ENCODE measurements at places on chromosomes 11 and 22. TPM values are rescaled to one million over a fixed set of nuclear protein-coding genes. Genes with fewer than 3 reads are reported as not detected.

DNA sequence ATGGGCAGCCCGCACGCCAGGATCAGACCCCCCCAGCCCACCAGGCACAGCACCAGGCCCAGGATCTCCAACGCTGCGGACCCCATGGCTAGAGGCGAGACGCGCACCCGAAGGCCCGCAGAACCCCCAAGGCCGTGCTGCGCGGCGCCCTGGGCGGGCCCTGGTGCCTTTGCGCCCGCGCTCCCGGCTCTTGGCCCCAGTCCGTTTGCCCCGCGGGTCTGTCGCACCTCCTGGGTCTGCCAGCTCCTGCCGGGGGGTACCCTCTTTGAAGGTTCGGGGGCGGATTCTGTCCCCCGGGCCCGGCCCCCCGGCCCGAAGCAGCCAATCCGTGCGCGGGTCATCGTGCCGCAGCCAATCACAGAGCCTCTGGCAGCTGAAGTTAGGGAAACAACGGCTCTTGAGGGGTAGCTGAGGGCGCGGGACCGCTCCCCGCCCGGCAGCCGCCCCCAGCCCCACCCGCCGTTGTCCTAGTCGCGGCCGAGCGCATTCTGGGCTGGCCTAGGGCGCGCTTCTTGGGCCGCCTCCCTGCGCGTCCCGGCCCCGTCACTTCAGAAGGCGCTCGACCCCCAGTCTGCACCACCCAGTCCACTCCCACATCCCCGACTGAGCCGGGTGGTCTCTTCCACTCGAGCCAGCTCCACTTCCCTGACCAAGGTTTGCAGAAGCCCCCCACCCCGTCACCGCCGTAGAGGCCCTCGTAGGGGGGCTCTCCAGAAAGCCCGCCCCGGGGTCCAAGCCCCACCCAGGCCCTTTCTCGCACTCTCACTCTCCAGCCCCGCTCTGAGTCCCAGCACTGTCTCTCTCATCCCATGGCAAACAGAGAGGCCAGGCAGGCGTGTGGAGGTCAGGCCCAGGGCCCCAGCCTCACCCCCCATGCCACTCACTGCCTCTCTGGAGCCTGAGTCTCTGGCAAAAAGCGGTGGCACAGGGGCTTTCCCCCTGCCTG, at the start of gene CLDN5:
Gene CLDN5, minus strand, starts transcription at position 241 of the 946 bp plus-strand sequence. Its CDS starts 155 bp downstream, at position 86.
- no peak for DNase-seq

KCTD14 gene
- 0.23 TPM for total RNA-seq

MIEF1 gene
- 38.5 TPM for total RNA-seq

DNA sequence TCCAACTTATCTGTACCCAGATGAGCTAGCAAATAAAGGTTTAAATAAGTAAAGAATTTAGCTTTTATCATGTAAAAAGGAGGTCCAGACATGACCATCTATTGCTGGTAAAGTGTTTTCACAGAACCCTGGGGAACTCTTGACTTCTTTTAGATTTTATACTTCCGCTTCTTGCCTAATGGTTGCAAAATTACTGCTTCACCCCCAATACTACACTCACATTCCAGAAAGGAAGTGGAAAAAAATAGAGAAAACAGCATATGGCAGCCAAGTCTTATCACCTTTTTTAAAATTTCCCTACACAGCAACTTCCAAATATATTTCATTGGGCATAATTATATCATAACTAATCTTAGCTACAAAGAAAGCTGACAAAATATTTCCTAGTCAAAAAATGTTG, 12.1 kb downstream of the BBOX1 start:
- DNase-seq, result no peak

GAS2 gene
- 2.6 TPM for total RNA-seq

GRCh38 chr11:64268893-64269539, 15.4 kb downstream of the BAD start:
- DNase-seq, result no peak

DNA sequence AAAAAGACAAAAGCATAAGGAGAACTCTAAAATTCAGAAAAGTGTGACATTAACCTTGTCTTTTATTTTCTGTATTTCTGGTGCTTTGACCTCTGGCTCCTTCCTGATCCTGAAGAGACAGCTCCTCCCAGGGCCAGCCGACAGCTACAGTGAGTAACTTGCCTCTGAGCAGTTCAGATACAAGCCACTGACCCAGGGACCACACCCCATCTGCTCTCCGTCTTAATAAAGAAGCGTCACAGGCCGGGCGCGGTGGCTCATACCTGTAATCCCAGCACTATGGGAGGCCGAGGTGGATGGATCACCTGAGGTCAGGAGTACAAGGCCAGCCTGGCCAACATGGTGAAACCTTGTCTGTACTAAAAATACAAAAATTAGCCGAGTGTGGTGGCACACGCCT, 6.5 kb downstream of the MLC1 start:
- no peak for DNase-seq

OR6T1 gene
- total RNA-seq, result not detected

SESN3 gene
- 61.5 TPM for total RNA-seq

DNA sequence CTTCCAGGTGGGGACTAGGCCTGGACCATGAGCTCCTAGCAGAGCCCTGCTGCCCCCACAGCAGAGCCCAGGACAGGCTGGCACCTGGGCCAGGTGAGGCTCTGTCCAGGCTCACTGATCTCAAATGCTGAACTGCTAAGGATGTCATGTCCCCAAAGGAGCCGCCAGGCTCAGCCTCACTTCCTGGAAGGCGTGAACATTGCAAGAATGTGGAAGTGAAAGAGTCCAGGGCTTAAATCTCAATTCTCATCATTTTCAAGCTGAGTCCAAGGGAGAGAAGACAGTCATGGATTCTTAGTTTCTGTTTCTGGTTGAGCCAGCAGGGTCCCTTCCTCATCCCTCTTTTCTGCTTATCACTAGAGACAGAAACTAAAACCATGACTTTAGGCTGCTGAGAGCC, 5.0 kb downstream of the ASCL2 start:
- DNase-seq, result no peak

RCOR2 gene
- 0.09 TPM for total RNA-seq

DNA sequence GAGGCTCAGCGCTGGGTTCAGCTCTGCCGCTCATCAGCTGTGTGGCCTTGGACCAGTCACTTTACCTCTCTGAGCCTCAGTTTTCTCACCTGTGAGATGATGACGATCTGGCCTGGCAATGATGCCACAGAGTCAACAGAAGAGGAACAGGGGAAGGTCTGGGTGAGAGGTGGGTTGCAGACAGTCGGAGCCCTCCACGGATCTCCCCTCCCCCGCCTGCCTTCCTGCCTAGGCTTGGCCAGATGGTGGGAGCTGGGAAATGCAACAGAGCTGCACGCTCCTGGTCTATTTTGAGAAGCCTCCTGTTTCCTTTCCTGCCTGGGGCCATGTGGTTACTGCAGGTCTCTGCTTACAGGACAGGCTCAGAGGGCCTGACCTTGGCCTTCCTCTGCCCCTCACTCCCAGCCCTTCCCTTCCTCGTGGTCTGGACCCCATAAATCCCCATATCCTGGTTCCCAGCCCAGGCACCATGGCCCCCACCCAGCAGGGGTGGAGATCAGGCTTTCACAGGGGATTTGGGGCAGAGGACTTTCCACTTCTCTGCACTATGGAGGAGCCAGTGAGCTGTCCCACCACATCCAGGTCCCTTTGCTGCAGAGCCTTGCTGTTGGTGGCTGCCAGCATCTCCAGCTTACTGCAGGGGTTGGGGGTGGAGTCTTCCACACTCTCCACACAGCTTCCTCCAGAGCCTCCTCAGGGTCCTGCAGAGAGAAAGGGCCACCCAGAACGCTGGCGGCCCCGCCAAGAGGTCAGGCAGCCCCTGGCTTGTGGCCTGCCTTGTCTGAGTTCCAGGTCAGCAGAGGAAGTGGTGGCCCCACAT, 46.9 kb downstream of the C11orf96 start:
- DNase-seq, result no peak

KDM4D gene
- 0.36 TPM for total RNA-seq

GRCh38 chr11:126573325-126573978, 218.0 kb downstream of the ST3GAL4 start:
- no peak for DNase-seq

CHRM4 gene
- 0.18 TPM for total RNA-seq

SEPTIN3 gene
- total RNA-seq, result 0.10 TPM

GRCh38 chr11:100777103-100777502, 90.0 kb downstream of the ARHGAP42 start:
- no peak for DNase-seq

- DNase-seq, result no peak
Observed at GRCh38 chr11:114244726-114245394, 51.3 kb upstream of the NNMT start.

- DNase-seq, result no peak
Observed at GRCh38 chr11:126140926-126141280, 70.5 kb downstream of the RPUSD4 start.

DNA sequence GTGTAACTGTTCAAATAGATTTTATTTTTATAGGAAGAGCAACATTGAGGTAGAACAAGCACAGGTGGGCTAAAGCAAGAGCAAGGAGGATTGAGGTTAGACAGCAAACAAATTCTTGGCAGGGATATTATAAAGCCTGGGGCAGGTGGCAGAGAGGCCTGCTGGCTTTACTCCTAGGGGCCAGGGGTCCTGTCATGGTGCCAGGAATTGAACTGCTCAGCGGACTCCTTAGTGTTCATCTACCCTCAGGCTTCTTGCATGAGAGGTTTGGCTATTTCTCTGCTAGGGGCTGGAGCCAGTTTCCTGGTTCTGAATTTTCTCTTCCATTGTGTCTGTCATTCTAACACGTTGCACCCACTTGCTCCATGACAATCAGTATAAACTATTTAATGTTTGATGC, 217.2 kb upstream of the NCAM1 start:
- no peak for DNase-seq

DHCR7 gene
- 21.6 TPM for total RNA-seq

GRCh38 chr11:120136356-120136755, 1.6 kb downstream of the TRIM29 start:
- no peak for DNase-seq

SLC5A1 gene
- not detected for total RNA-seq

DNA sequence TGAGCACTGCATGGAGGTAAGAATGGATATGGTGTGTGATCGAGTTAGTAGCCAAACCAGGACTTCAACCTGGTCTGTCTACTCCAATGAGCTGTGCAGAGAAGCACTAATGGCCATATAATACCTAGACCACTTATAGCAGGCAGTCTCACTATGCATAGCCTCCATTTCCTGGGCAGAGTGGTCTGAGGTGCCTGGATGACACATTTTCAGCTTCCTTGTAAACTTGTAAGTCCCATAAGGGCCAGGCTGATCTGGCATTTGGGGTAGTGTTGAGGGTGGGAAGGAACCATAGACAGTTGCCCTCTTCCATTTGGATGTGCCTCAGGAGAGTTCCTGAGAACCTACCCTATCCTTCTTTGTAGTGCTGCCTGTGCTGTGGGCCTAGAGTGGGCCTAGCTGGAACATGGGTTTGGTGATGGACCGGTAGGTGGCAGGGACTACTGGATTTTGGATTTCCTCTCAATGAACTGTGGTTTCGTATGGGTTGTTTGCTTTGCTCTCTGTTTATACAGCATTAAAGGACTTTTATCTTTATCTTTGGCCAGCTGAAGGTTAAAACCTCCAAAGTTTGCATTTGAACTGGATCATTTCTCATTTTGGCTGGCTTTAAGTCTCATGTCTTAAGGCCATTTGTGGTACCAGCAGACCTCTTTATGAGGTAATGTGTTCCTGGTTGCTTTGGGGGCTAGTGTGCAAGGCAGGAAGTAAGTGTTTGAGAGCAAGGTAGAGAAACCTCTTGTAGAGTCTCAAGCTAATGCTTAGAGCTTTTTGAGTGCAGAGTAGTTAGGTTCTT, 86.9 kb downstream of the STIM1 start:
- DNase-seq, result no peak

GDPD4 gene
- total RNA-seq, result not detected

KDELR3 gene
- total RNA-seq, result 0.29 TPM

DNA sequence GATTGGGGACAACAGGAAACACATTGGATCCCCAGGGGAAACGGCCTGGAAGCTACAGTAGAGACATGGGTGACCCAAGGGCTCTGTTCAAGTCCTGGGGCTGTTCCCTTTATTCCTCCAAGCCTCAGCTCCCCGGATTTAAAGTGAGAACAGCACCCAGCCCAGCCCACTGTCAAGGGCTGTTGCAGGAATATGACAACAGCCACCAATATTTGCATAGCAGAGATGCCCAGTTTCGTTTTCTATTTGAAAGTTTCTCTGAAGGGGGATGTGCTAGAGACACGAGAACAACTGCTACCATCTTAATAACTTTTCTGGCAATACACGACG, 81.1 kb upstream of the WNT7B start:
- DNase-seq, result no peak

TMA7B gene
- total RNA-seq, result 18.9 TPM

BET1L gene
- 106 TPM for total RNA-seq

DNA sequence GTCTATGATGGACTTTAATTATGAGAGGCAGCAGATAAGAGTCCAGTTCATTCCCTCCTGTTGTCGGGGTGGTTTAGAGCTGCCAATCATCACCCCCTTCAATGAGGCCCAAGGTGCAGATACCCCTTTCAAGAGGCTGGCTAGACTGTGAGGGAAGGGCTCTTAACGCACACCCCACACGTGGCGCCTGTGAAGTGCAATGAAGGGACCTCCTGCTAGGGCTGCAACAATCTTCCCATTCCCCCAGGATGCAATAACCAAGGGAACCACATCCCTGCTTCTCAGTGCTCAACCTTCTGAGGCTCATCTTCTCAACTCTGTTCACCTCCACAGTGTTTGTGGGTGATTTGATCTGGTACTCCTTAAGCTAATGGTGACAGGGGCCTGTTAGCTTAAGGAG, 19.0 kb downstream of the TENM4 start:
- no peak for DNase-seq

GRCh38 chr11:11440144-11440543, 87.1 kb upstream of the CSNK2A3 start:
- DNase-seq, result no peak

DNA sequence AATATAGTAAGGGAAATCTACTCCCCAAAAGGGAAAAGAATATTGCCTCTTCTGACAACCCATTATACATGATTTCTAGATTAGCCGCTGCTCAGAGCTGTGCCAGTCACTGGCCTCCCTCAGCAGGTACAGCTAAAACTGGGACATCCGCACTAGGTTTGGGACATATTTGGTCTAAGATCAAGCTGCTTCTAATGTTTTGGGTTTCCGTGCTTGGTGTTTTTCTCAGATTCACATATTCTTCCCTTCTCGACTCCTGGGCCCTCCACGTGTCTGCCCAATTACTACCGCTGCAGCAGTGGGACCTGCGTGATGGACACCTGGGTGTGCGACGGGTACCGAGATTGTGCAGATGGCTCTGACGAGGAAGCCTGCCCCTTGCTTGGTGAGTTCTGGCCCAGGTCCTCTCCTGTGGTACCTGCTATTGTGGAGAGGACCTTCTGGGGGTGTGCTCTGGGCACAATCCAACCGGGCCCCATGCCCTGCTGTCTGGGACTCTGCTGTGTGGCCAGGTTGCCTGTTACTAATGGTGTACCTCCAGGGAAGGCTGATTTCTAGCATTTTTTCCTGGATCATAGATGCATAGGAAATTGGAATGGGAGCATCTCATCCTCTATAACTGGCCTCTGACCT, 138.1 kb upstream of the SORL1-AS1 start:
- DNase-seq, result no peak

DNA sequence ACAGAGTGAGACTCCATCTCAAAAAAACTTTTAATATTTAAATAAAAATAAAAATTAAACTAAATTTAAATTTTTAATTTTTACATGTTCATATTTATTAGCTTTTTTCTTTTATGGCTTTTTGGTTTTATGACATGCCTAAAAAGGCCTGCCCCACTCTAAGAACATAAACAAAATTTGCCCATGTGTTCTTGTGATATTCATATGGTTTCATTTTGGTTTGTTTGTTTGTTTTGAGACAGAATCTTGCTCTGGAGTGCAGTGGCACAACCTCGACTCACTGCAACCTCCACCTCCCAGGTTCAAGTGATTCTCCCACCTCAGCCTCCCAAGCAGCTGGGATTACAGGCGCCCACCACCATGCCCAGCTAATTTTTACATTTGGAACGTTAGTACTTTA, 27.7 kb downstream of the SUSD2 start:
- DNase-seq, result no peak

- no peak for DNase-seq
Observed at GRCh38 chr11:103486604-103487003, 377.4 kb downstream of the DYNC2H1 start.

TRIM51G gene
- total RNA-seq, result not detected
